ENCODE measurements at places on chromosomes 12 and 14.

DNA sequence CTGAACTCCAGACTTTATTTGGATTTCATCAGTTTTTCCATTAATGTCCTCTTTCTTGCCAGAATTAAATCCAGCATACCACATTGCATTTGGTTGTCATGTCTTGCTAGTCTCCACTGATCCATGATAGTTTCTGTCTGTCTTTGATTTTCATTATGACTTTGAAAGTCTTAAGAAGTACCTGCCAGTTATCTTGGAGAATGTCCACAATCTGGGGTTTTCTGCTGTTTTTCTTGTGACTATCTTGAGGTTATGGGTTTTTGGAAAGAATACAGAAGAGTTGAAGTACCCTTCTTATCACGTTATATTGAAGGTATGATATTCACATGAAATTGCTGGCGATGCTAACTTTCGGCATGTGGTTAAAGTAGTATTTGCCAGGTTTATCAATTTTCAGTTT, 282.3 kb upstream of the PRICKLE1 start:
- DNase-seq = no peak

- no peak for DNase-seq
Measured at GRCh38 chr14:35339761-35340406, 47.7 kb downstream of the PSMA6 start.

DNA sequence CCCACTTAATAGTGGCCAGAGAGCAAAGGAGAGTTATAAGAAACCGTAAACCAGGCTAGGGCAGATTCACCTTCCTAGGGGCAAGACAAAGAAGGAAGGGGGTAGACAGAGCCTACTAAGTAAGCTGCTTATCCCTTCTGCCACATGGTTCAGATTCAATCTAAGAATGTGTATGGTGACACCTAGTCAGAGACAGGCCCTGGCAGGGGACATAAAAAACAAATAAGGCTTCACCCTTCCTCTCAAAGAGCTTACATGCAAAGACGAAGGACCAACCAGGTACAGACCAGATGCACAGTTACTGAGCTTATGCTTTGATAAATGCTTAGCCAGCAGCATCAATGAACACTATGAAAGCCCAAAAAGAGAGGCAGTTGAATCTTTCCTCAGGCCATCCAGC, 4.4 kb downstream of the CYP27B1 start:
- no peak for DNase-seq

DNA sequence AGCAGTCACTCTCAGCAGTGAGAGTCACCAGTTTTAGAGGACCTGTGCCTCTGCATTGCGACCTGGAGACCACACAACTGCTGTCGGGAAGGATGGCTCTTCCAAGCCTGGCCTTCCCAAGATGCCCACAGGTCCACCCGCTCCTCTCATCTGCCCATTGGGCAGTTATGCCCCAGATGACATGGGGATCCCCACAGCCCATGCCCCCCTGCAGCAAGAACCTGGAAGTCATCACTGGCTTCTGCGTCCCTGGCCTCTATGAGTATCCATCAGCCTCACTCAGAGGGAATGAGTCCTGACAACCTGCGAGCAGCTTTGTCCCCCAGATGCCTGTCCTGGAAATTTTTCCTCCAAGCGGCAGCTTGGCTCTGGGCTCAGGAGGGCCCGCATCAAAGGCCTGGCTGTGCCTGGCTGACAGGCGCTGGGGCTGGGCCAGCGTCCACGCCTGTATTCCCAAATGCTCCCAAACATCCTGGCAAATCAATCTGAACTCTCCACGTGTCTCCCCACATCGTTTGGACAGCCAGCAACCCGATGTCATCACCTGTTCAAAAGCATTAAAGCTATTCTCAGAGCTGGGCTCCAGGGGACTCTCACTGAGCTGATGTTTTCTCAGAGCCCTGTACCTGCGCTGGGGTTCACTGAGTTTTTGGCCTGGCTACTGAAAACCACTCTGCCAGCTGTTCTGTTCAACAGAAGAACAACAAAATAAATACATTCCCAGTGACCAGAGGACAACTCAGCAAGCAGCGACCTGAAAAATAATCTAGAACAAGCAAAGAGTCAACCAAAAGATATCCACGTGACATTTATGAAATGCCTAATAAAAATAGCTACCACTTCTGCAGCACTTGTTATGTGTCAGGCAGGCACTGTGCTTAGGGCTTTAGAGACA, 57.8 kb downstream of the CLMN start:
- DNase-seq = no peak

- no peak for DNase-seq
Measured at GRCh38 chr14:32650665-32651064, 288.0 kb upstream of the NPAS3 start.

DNA sequence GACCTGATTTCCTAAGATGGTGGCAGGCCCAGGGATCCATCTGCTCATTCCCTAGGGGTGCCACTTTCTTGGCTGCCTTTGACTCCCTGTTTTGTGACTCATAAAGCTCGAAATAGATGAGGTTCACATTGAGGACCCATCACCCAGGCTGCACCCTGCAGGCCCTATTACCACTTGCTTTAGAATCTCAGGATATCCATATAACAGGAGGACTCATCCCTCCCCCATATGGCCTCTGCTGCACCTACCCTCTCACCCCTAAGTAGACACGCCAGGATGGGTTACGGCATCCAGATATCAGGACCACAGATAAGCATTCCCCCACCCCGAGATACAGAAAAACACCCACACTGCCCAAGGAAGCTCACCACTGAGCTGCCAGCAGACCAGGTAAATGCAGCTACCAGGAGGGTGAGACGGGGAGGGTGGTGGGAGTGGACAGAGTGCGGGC, 155.7 kb downstream of the DPF3 start:
- no peak for DNase-seq

DNA sequence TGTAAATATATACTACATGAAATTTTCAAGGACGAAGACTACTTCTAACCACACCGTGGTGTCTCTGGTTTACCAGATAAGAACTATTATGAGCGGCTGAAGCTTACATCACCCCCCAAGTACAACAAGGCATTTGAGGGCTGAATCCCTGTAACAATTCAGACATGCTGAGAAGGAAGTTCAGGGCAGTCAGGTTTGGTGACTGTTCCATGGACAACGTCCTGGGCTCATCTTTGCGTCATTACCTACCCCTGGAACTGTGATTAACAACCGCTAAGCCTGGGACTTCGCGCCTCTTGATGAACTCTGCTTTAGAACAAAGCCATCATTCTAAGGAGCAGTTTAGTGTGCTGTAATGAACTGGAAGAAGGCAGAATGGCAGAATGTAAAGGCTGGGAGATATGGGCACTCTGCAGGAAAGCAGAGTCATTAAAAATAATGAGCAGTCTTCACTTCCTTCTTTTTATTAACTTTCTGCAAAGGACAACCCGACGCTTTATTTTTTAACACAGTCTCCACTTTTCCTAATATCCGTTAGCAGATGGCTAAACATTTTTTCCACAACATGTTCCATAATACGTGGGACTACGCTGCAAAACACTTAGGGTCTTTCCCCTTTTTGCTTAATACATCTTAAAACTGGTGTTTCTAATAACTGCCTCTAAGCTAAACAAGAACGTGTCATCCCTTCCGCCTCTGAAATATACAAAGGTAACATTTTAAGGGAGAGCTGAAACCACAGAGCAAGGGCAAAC, 263.2 kb downstream of the ADAMTS20 start:
- DNase-seq = no peak

Data from T-helper 2 cell treated with Interferon-gamma antibody and Interleukin-4, amounts not matched to agents 5 μg/mL and 100 μg/mL, for 36 hours (primary cell).